Gastroesophageal sphincter (tissue), 4 donors: ENCODE measurements at places on chromosomes 7 and 10.
A peak's percentile ranks its signal among the peaks of the same experiment; 100 is the strongest.

DNA sequence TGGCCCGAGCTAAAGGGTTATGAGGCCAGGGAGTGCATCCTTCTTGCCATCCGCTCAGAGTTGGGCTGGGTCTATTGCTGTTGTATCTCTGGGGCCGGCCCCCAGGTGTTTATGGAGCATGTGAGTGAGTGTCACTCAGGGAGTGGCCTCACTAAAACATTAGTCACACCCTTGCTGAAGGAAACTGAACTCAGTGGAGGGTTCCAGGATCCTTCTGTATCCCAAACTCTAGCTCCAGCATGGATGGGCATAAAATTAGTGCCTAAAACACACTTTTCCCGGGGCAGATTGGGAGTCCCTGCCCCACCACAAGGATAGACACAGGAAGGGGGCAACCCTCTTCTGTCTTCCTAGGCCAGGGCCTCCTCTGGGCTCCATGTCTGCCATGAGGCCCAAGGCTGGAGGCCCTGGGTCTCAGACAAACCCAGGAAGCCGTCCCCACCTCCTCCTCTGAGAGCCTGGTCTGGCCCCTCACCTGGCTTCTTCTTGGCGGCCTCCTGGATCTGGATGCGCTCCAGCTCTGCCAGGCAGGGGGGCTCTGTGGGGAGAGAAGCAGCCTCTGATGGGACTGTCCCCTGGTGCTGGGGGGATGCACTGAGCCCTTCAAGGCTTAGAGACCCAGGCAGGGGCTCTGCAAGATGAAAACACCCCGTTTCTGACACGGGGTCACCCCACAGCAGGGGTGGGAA is 24.5 kb downstream of the SPOCK2 start:
- no peak for ATAC-seq

- ATAC-seq = peak; percentile 81
These were observed at the start of gene PAOX for GRCh38 chr10:133379152-133379800. Gene PAOX, plus strand, starts transcription at chr10:133379262. Its CDS starts 55 bp downstream, at chr10:133379317.

GRCh38 chr10:78045237-78045636 is 11.6 kb downstream of the RPS24 start:
- ATAC-seq = no peak

DNA sequence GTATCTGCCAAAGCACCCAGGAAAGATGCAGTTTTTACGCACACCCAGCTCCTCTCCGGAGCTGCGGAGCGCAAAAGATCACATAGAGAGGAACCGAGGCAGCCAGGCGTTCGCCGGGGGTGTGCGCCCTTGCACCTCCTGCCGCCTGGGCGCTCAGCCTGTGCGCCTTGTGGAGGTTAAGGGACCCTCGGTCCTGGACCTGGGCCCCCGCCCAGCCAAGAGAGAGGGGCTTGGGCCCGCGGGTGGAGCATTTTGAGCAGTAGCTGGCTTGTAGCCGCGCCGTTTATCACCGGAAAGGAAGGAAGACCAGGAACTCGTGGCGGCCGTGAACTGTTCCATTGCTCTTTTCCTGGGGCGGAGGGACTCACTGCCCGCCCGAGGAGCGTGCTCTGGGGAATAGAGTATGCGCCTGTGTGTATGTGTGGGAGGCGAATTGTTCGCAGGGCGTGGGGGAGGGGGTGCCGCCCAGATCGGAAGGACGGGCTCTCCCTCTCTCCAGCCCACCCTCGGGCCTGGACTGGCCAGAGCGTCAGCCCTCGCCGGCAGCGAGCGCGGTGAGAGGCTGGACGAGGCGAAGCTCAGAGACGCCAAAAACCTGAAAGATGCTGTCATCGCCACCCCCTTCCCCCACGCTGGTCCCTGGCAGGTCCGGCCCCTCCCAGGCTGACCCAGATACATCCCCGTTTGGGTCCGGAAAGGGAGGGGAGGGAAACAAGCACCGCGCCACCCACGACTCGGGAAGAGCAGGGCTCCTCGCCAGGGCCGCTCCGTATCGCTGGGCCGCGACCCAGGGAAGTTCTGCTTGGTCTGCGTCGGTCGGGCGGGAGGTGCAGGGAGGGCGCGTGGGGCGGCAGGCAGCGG is 1.2 kb upstream of the WNT2 start:
- ATAC-seq = peak; percentile 74

DNA sequence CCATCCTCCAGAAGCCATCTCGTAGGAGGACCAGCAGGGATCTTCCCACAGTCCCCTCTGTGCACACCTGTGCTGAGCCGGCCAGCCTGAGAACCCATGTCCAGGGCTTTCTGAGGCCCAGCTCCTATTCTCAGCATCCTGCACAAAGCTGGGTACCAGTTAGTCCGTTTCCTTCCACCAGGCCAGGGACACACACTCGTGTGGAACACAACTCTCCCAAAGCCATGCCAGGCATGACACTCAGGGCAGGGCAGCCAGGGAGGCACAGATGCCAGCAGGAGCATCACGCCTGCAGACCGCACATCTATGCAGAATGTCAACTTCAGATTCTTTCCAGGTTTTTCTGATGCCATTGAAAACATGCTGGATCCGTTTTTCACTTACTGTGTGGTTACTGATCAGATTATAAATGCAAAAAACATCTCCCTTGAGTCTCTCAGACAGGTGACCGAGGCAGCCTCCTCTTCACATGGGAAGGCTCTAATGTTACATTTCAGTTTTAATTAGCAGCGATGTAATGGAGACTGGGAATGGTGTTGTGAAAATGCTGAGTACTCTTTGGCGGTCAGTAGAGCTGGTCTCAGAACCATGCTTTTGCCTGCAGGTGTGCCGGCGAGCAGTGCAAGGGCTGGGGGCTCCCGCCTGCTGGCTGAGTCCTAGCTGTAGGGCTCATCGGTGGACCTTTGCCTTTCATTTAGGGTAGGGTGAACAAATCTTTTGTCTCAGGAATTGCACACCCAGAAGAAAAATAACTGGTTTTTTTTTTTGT is 3.3 kb upstream of the SUN1 start:
- no peak for ATAC-seq
